Posterior vena cava (tissue), 2 donors: ENCODE measurements at places on chromosomes 7 and 10. TPM values are rescaled to one million over a fixed set of nuclear protein-coding genes. Genes with fewer than 3 reads are reported as not detected.

- no peak for DNase-seq
These were observed 9.0 kb upstream of the BLVRA start for GRCh38 chr7:43749383-43749940.

- no peak for DNase-seq
These were observed 23.9 kb downstream of the CUL1 start for GRCh38 chr7:148722340-148723165.

DNA sequence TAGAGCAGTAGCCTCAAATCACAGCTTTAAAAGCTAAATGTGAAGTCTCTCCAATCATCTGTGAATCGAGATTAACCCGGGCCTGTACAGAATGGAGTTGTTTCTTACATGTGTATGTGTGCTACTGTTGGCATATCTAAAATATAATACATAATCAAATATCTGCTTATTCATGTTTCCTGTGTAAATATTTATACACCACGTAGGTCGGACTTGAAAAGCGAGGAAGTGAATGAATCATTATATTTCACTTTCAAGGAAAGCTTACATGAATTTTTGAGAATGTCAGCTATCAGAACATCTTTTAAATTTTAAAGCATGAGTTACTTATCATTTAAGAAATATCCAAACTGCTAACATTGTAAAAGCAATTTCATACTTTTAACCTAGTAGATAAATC lies 233.3 kb downstream of the SLC25A13 start:
- DNase-seq = no peak

DNA sequence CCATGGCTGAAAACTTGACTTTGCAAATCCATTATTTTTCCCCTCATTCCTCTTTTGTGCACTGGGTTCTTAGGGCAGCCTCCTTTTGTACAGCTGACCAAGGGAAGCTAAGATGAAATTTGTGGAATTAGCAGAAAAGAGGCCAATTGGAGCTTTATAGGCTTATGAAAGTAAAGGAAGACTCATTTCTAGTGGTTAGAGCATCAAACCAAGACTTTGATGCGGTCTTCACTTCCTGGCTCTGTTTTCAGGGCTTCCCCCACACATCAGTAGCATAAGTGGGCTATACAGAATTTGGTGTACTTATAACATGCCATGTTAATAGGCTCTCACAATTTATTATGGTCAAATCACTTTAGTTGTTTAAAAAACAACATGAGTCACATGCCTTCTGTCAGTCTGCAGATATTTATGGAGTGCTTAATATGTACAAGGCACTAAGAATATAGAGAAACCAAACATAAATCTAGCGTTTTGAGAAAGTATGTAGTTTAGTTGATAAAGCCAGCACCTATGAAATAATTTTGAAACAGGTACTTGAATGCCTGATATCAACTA lies 5.7 kb downstream of the AUTS2 start:
- DNase-seq = no peak

AUTS2 gene
- total RNA-seq = 43.4 TPM

- DNase-seq = no peak
These were observed 704 bp upstream of the ERLIN1 start for GRCh38 chr10:100186253-100187212.

DNA sequence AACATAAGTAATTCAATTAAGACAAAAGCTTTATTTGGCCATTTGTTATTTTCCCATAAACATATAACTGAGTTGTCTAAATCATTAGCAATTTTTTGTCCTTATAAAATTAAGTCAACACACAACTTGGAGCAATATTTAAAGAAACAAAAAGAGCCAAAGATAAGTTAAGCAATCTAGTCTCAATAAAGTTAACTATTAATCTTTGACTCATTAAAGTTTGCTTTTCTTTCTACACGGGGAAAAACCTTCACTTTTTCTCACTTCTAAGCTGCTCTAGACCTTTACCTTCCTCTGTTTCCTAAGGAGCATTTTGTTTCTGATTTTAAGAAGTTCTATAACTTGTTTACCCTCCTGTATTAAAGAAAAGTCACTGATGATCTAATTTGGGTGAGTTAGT lies 867.1 kb upstream of the PHF14 start:
- no peak for DNase-seq

MMP21 gene
- 0.38 TPM for total RNA-seq

- DNase-seq = no peak
These were observed 15.1 kb downstream of the GPR146 start for GRCh38 chr7:1059200-1060091.

HKDC1 gene
- 0.09 TPM for total RNA-seq

GRCh38 chr10:54650547-54650946 lies 150.5 kb downstream of the PCDH15 start:
- no peak for DNase-seq

- DNase-seq = no peak
These were observed 715 bp upstream of the PANK1 start for GRCh38 chr10:89645742-89646172.

DNA sequence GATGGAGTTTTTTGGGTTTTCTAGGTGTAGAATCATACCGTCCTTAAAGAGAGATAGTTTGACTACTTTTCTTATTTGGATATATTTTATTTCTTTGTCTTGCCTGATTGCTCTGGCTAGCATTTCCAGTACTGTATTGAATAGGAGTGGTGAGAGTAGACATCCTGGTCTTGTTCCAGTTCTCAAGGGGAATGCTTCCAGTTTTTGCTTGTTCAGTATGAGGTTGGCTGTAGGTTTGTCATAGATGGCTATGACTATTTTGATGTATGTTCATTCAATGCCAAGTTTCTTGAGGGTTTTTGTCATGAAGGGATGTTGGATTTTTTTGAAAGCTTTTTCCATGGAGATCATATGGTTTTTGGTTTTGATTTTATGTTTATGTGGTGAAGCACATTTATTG lies 676.9 kb downstream of the SUGCT start:
- DNase-seq = no peak

AGR2 gene
- total RNA-seq = not detected

- no peak for DNase-seq
These were observed 23.4 kb upstream of the C10orf67 start for GRCh38 chr10:23367896-23368595.

GRCh38 chr10:35425595-35425994 lies 89.3 kb downstream of the CCNY start:
- DNase-seq = no peak

TDRD1 gene
- 0.69 TPM for total RNA-seq

DNA sequence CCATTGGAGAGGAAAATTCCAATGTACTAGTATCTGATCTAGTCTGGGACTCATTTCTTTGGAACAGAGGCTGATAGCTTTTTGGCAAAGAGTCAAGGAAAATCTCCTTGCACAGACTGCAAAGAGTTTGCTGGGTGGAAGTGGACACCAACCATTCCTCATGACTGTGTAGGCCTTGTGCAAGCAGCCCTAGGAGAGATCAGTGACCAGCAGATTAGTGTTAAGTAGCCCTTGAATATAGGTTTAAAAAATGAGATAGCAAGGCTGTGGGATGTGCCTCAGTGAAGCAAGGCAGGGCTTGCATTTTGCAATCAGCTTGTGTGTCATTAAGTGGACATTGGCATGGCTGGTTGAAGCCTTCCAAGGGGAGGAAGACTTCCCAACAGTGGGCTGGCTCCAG lies 341.6 kb downstream of the PLXNA4 start:
- no peak for DNase-seq

DNA sequence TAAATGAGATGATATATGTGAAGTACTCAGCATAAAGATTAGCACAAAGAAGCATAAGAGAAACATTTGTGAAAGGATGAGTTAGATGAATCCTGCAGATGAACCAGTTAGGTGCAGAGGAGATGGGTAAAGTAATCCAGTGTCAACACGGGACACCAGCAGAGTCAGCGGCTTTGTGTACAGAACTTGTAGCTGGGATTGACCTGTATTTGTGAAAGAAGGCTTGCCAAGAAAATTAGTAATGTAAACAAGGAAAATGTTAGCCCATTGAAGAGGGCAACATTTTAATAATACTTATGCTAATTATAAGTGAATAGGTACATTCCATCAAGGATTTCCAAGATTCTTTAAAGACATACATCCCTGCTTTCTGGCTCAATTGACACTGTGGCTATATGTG lies 255.7 kb downstream of the PTEN start:
- no peak for DNase-seq

DNA sequence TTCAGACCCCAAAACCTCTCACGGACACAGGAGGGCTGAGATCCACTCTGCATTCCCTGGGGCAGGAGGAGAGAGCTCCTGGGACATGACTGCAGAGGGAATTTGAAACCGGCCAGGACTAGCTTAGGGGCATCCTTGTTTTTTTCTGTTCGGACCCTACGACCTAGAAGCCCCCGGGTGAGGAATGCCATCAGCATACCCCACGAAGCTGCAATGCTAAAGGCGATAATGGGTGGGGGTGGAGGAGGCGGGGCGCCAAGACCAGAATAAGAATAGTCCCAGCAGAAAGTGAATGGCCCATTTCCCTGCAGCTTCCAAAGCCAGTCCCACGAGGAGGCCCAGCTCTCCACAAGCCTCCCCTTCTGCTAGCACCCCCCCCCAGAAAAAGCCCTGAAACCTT lies 4.0 kb downstream of the PDGFA start:
- DNase-seq = no peak

TLX1 gene
- not detected for total RNA-seq

AKR1C4 gene
- not detected for total RNA-seq

GRCh38 chr10:128981881-128982615 lies 485.0 kb upstream of the MGMT start:
- DNase-seq = no peak

DNA sequence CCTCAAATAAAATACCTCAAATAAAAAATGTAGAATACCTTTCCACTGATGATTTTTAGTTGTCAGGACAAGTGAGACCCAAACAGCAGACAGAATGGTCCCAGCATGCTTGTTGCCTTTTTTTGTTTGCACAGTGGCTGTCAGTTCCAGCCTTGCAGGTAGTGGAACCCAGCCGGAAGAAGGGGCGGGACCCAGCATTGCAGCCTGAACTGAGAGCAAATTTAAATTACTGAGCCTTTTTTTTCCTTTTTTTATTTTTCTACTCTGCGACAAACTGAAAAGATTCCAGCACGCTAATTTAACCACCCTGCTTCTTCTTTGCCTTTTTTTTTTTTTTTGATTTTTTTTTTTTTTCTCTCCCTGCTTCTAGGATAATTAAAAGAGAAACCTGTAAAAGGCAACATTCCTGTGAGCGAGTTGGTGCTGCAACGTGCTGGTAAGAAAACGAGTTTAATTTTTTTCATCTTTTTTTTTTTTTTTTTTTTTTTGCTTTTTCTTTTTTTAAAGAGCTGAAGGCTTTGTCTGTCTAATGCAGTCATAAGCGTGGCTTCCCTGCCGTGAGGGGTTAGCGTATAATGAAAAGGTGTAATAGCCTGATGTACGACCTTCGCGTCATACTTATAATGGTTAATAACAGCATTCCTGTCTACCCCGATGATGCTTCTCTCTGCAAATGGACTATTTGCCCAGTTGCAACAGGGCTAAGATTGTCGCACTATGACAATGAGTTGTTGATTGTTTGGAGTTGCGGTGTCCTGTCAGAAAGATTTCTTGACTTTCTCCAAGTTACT lies 555.3 kb upstream of the CELF2 start:
- DNase-seq = no peak

ITGB8 gene
- 13.6 TPM for total RNA-seq

PNLIPRP3 gene
- not detected for total RNA-seq

- no peak for DNase-seq
These were observed 205.2 kb downstream of the PRPF18 start for GRCh38 chr10:13792006-13792405.

DNA sequence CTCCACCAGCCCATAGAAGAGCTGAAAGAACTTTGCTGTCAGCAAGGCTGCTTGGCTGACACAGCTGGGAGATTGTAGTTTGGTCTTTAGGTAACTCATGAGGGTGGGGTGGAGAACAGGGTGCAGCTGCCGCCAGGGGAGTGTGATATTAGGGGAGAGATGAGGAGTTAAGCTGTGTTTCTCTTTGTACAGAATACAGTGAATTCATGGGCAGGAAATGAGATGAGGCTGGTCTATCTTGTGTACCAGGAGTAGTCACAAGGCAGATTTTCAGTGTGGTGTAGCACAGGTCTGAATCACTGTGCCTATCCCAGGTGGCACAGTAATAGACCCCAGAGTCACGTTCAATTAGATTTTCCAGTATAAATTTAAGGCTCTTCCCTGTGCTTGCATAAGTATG lies 56.6 kb upstream of the TARP start:
- DNase-seq = no peak

DNA sequence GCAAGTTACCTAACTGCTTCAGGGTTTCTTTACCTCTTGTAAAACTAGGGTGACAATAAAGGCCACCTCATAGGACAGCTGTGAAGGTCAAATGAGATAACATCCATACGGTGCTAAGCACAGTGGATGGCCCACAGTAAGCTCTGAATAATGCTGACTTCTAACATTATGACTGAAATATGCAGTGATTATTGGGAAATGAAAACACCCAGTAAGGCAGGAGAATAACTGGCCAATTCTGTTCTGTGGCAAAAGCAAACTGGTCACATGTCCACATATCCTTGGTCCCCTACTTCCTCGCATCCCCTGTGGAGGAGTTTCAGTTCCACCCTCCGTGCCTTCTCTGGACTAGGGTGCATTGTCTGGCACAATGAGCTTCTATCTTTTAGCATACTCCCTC lies 1.4 kb downstream of the CUBN start:
- DNase-seq = no peak

DNA sequence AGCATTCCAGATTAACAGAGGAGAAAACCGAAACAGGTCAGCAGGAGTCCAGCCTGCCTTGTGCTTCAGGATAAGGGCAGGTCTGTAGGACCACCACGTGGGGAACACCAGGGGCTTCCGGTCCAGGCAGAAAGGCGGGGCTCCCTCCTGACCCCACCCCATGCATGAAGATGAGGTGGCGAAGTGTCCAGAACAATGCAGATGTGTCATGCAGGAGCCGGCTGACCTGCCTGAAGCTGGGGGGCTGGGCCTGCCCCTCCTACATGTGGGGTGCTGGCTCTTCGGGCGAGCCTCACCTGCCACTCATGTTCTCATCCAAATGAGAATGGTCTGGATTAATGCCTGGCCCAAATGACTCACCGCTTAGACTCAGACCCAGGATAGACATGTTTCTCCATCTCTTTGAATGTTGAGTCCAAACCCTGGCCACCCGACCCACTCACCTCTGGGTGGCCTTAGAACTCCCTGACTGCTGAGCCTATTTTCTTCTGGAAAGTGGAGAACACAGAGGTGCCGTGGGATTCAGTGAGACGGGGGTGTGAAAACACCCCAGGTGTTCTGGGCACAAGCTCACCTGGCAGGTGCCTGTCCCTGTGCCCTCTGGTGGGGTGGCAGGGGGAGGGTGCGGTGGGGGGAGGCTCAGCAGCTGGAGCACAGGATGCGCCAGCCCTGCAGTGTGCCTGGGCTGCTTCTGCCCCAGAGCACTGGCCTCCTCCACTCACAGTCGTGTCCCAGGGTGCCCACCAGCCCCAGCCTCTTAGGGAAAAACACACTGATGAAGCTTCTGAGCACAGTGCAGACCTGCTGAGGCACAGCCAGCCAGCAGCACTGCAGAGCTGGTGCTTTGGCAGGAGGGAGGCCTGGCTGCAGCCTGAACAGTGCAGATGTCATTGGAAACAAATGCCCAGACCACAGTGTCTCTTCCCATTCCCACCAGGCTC lies 55.2 kb upstream of the GDF10 start:
- no peak for DNase-seq

- DNase-seq = peak; percentile 89
These were observed 1.8 kb downstream of the KLLN start for GRCh38 chr10:87861566-87861952.

SFXN3 gene
- total RNA-seq = 72.7 TPM

- DNase-seq = no peak
These were observed 3.2 kb upstream of the IGFBP3 start for GRCh38 chr7:45924283-45924682.

GLRX3 gene
- 48.6 TPM for total RNA-seq

GRCh38 chr10:72610466-72610865 lies 15.4 kb downstream of the MICU1 start:
- DNase-seq = no peak
